ENCODE measurements at places on chromosomes 3 and 15.
A peak's percentile ranks its signal among the peaks of the same experiment; 100 is the strongest.

- no peak for DNase-seq
Observed at GRCh38 chr15:80747317-80748053, 31.7 kb upstream of the CEMIP start.

DNA sequence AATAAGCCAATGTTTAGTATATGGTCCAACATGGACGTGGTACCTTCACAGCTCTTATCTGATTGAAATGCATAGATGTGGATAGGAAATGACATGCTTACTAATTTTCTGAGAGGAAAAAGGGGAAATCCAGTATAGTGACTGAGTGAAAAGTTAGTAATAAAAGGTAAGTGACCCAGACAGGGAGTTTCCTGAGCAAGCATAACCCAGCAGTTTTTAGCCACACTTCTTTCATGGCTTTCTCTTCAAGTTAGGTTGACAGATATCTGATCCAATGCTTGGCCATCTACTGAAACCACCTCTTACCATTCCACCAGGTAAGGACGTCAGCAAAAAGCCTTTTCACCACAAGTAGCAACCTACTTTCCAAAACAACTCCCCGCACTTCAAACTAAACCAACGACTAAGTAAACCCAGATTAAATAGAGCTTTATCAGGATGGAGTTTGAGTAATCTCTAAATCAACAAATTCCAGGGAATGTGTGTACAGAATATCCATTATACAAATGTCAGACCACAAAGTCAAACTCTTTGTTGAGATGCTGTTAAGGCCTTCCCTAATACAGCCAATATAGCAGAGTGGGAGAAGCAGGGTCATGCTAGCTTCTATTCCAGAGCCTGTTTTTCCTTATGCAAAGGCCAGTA, 329.7 kb downstream of the RORA start:
- DNase-seq, result peak; percentile 81

GRCh38 chr3:178826435-178827123, 245.0 kb downstream of the ZMAT3 start:
- peak; percentile 60 for DNase-seq

GRCh38 chr15:51359981-51360380, 18.5 kb downstream of the GLDN start:
- DNase-seq, result no peak

DNA sequence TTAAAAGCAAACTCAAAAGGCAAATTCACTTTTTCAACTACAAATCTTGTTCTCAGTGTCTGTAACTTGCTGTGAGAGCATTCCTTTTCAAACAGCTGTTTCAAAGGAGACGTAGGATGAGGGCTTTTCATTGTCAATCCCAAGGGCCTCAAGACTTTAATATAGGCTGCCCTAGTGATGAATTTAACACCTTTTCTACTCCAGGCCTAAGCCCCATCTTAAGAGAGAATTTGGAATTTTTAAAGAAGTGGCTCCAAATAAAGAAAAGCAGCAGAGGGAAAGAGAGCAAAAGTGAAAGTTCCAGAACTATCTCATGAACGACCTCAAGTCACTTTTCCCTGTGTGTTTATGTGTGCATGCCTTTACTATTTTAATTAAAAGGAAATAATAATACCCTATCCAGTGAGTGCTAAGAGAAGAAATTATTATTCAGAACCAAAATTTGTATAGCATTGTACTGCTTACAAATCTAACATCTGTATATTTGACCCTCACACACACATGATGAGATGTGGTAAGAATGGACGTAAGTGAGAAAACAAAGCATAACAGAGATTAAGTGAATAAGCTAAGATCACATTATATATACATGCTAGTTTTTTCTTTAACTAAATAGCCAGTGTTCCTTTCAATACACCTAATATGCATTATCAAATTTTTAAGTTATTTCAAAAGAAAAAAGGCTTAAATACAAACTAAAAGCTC, 196.4 kb downstream of the VGLL3 start:
- DNase-seq, result no peak

DNA sequence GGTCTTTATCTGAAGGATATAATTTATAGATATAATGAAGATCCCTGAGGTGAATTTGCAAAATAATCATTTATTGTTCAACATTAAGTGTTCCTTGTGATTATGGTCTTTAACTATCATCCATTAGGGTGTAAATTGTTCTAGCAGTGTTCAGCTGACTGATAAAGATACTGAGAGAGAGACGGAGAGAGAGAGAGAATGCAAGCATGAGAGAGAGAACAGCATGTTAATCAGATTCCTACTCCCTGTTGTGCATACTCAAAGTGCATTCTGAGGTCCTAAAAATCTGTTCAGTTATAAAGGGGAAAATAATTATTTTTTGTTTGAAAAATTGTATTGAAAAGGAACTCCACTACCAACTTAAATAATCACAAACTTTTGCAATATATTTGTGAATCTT, 271.0 kb upstream of the CBLB start:
- no peak for DNase-seq

GRCh38 chr15:69732133-69732532, 279.5 kb downstream of the RPLP1 start:
- no peak for DNase-seq

All from GM12865 (cell line).